ENCODE measurements at places on chromosomes 6 and 20. TPM values are rescaled to one million over a fixed set of nuclear protein-coding genes. Genes with fewer than 3 reads are reported as not detected.

The SLC35F1 gene
- not detected for total RNA-seq

The HLA-DPB1 gene
- total RNA-seq: 481 TPM

The TMC2 gene
- not detected for total RNA-seq

DNA sequence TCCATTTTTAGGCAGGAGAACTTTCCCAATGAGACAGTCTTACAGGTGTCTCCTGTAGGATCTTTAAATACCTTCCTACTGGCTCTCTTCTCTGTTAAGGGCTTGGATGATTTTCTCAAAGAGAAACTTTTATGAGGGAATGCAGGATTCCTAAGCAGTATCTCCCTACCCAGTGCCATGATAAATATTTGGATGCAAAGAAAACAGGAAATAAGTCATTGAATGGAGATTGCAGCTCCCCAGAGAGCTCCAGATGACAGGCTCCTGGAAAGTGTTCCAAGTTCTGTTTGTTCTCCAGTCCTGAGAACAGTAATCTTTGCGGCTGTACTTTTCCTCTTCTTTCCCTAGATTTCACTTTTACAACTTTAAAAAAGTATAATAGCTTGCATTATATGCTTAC lies 2.4 kb upstream of the SCGN start:
- H3K4me3 ChIP-seq: no peak overlapping the region
- DNase-seq: no peak
- H3K4me1 ChIP-seq: no peaks in the 10 kb centered on the region
- H3K27ac ChIP-seq: no peak overlapping the region
- H3K36me3 ChIP-seq: no peaks in the 10 kb centered on the region

GRCh38 chr20:45325371-45325770 lies 17.3 kb upstream of the MATN4 start:
- DNase-seq: no peak
- H3K27me3 ChIP-seq: no peaks in the 10 kb centered on the region
- no peak overlapping the region for H3K4me3 ChIP-seq
- no peak overlapping the region for H3K27ac ChIP-seq
- peaks cover 8% of the 10 kb centered on the region for H3K4me1 ChIP-seq

The DYNLT2 gene
- 2.9 TPM for total RNA-seq

The GSTA1 gene
- 0.56 TPM for total RNA-seq

GRCh38 chr6:36650848-36651478 lies 27.6 kb upstream of the CDKN1A start:
- peak overlapping the region; percentile 52 for H3K27ac ChIP-seq
- H3K27me3 ChIP-seq: no peaks in the 10 kb centered on the region
- peak; percentile 69 for DNase-seq
- H3K36me3 ChIP-seq: no peaks in the 10 kb centered on the region

DNA sequence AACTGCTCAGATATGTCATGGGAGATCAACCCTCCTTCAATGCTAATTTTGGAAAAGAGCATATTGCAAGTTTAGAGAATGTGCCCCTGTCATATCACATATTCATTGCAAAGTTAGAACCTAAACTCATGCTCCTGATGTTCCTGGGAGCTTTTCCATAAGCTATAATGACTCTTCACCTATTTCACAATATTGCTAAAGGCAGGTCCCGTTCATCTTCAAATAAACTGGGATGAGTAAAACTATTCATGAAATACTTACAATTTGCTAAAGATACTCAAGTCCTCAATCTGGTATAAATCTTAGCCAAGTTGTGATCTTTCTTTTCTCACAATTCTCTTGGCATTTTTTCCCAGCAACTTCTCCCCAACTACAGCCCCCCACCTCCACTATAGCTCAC lies 121.7 kb upstream of the TNFAIP3 start:
- H3K36me3 ChIP-seq: no peaks in the 10 kb centered on the region
- H3K27me3 ChIP-seq: no peaks in the 10 kb centered on the region
- H3K4me1 ChIP-seq: peaks cover 36% of the 10 kb centered on the region
- H3K4me3 ChIP-seq: peak overlapping the region; percentile 29
- DNase-seq: no peak

DNA sequence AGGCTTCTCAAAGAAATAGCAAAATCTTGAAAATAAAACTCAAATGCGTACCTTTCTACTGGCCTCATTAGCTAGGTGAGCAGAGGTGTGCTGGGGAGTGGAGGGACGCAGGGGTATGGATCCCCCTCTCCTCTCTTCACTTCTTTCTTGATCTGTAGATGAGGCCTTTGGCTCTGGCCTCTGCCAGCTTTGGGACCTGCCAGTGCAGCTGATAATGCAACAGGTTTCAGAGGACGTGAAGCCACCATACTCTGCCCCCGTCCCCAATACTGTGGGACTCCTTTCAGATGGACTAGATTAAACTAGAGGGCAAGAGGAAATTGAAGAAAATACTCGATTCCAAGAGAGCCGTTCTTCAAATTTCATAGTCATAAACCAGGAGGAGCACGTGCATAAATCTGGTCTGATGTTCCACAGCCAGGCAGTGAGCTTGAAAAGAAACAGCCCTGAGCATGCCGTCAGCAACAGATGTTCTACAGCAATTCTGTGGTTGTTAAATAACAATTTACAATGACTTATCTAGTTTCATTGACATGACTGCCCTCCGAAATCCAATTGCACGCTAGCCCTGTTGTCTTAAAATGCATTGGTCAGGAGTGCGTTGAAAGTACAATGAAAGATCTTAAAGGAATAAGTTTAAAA lies 245.3 kb upstream of the FOXQ1 start:
- no peak overlapping the region for H3K4me3 ChIP-seq
- no peak overlapping the region for H3K27ac ChIP-seq
- peaks cover 4% of the 10 kb centered on the region for H3K27me3 ChIP-seq
- no peak for DNase-seq
- no peaks in the 10 kb centered on the region for H3K36me3 ChIP-seq
- H3K4me1 ChIP-seq: no peaks in the 10 kb centered on the region

DNA sequence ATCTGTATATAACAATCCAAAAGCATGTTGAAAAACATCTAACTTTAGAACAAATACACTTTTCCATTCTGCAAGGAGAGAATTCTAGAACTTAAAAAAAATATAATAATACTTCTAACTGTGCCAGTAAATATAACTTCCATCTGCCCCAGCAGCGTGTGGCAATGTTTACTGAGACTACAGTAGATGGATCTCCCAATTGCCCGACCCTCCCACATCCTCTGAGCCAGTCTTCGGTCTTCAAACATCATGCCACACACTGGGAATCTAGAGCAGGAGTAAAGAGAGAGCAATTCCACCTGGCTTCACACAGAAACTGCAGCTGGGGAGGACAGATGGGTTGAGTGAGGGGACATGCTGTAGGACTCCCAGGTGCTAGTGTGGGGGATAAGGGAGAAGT lies 121.3 kb upstream of the NHSL1 start:
- H3K27ac ChIP-seq: no peak overlapping the region
- H3K4me1 ChIP-seq: no peaks in the 10 kb centered on the region
- no peaks in the 10 kb centered on the region for H3K27me3 ChIP-seq
- H3K4me3 ChIP-seq: no peak overlapping the region

The ADGRG6 gene
- 0.29 TPM for total RNA-seq

- H3K4me3 ChIP-seq: no peak overlapping the region
- no peaks in the 10 kb centered on the region for H3K36me3 ChIP-seq
- no peaks in the 10 kb centered on the region for H3K27me3 ChIP-seq
- H3K27ac ChIP-seq: no peak overlapping the region
- H3K4me1 ChIP-seq: no peaks in the 10 kb centered on the region
These were observed 13.6 kb upstream of the MYMX start for GRCh38 chr6:44202972-44203750.

The SLC22A7 gene
- not detected for total RNA-seq

GRCh38 chr6:52389626-52390360 lies 27.8 kb downstream of the PAQR8 start:
- H3K27ac ChIP-seq: peak overlapping the region; percentile 94
- H3K4me3 ChIP-seq: peak overlapping the region; percentile 43
- DNase-seq: peak; percentile 87
- peaks cover 63% of the 10 kb centered on the region for H3K4me1 ChIP-seq
- no peaks in the 10 kb centered on the region for H3K36me3 ChIP-seq
- H3K27me3 ChIP-seq: no peaks in the 10 kb centered on the region

The ENPP3 gene
- total RNA-seq: not detected

DNA sequence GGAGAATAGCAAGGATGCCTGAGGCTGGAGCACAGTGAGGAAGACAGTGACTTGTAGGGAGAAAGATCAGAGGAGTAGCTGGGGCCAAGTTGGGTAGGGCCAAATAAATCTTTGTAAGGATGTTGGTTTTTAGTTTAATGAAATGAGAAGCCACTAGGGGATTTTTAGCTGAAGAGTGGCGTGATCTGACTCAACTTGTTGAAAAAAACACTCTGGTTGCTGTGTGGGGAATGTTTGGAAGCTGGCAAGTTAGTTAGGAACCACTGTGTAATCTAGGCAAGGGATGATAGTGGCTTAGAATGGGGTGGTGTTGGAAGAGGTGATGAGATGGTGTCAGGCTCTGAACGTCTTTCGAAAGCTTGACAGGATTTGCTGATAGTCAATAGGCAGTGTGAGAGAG lies 176.1 kb upstream of the HDDC2 start:
- DNase-seq: no peak
- no peak overlapping the region for H3K27ac ChIP-seq
- H3K4me3 ChIP-seq: no peak overlapping the region
- no peaks in the 10 kb centered on the region for H3K36me3 ChIP-seq
- no peaks in the 10 kb centered on the region for H3K27me3 ChIP-seq
- H3K4me1 ChIP-seq: no peaks in the 10 kb centered on the region

DNA sequence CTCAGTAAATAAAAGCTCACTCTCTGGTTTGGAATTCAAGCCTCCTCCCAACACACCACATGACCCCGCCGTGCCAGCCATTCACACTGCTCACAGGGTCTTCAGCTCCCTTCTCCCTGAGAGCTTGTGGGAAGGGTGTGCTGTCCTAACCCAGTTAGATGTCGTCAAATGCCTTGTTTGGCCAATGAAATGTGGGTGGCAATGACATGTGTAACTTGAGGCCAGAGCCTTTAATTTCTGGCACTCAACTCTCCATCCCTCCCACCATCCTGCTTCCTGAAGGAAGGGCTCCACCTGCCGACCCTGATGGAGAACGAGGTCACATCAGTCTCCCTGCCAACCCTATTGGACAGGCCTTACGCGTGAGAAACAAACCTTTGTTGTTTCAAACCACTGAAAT lies 224.5 kb upstream of the AGPAT4 start:
- H3K4me3 ChIP-seq: no peak overlapping the region
- DNase-seq: no peak
- H3K36me3 ChIP-seq: no peaks in the 10 kb centered on the region
- no peak overlapping the region for H3K27ac ChIP-seq
- no peaks in the 10 kb centered on the region for H3K27me3 ChIP-seq
- H3K4me1 ChIP-seq: no peaks in the 10 kb centered on the region

GRCh38 chr20:58901488-58902402 lies 49.2 kb downstream of the GNAS start:
- H3K4me1 ChIP-seq: peaks cover 32% of the 10 kb centered on the region
- H3K36me3 ChIP-seq: peaks cover 10% of the 10 kb centered on the region
- H3K27me3 ChIP-seq: no peaks in the 10 kb centered on the region
- no peak for DNase-seq

The FNDC11 gene
- total RNA-seq: 0.72 TPM

DNA sequence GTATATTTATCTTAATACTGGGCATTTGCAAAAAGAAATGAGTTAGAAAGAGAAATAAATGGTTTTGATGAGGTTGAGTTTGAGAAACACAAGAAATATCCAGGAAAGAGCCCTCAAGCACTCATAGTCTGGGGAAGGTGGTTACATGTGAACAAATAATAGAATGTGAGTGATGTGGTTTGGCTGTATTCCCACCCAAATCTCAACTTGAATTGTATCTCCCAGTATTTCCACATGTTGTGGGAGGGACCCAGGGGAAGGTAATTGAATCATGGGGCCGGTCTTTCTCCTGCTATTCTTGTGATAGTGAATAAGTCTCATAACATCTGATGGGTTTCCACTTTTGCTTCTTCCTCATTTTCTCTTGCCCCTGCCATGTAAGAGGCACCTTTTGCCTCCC lies 334.1 kb downstream of the COL12A1 start:
- no peak for DNase-seq
- H3K27ac ChIP-seq: no peak overlapping the region
- no peaks in the 10 kb centered on the region for H3K36me3 ChIP-seq

DNA sequence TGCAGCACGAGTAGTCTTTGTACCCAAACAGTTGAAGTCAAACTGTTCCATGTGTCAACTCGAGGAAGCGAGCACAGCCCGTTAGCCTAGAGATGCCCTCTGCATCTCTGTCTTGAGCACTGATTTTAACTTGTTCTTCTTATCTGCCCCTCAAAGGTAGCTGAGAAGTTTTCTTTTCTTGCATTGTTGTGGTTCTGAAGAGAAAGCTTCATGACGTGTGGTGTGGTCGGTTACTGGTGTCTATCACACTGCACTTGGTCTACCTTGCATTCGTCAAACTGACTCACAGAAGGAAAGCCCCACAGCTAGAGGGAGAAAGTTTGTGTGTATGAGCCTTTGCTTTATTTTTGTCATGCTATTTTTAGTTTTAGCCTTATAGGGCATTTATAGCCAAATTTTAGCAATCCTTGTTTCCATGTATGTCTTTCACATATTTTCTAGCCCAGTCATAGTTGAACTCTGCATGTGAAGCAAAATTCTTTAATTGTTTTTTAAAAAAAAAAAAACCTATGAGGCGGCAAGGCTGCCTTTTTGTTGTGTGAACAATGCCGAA lies 115.1 kb downstream of the JAG1 start:
- H3K4me1 ChIP-seq: peaks cover 11% of the 10 kb centered on the region
- no peak overlapping the region for H3K4me3 ChIP-seq
- DNase-seq: peak; percentile 84
- no peaks in the 10 kb centered on the region for H3K27me3 ChIP-seq
- H3K36me3 ChIP-seq: 0 out of 2 replicates have a peak, but pooled peaks cover 2% of the 10 kb centered on the region

The BPIFB2 gene
- total RNA-seq: not detected

The CLPSL2 gene
- total RNA-seq: 1.3 TPM

DNA sequence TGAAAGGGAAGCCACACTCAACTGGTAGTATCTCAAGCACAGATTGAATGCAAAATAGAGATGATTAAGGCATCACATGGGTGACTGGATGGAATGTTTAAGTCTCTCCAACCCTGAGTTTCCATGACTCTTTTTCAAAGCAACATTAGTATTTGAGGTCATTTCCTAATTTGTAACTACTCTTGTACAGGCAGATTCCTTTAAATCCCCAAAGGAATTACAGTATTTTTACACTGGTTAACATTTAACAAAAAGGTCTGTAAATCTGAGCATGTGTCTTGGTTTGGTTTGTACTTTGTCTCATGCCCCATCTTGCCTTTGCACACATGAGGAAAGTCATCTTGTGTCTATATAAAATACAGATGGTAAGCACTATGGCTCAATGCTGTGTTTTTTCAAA lies 15.1 kb downstream of the RMND1 start:
- H3K27me3 ChIP-seq: no peaks in the 10 kb centered on the region
- H3K4me1 ChIP-seq: peaks cover 13% of the 10 kb centered on the region
- no peak overlapping the region for H3K27ac ChIP-seq
- no peak overlapping the region for H3K4me3 ChIP-seq
- peaks cover 1% of the 10 kb centered on the region for H3K36me3 ChIP-seq
- no peak for DNase-seq

GRCh38 chr6:7100753-7101081 lies 7.0 kb upstream of the RREB1 start:
- H3K4me1 ChIP-seq: peaks cover 7% of the 10 kb centered on the region
- DNase-seq: no peak
- no peak overlapping the region for H3K27ac ChIP-seq

GRCh38 chr6:61989616-61990015 lies 296.4 kb downstream of the KHDRBS2 start:
- no peak overlapping the region for H3K27ac ChIP-seq
- H3K4me3 ChIP-seq: no peak overlapping the region
- no peaks in the 10 kb centered on the region for H3K27me3 ChIP-seq

- no peak for DNase-seq
- H3K27ac ChIP-seq: peak overlapping the region; percentile 99
- no peaks in the 10 kb centered on the region for H3K4me1 ChIP-seq
These were observed 978 bp downstream of the HLA-A start for GRCh38 chr6:29943053-29943966.
